Activated CD4-positive, alpha-beta T cell treated with anti-CD3 and anti-CD28 coated beads, Interleukin-2, amount 50 U/mL, for 48 hours (primary cell): ENCODE measurements at places on chromosomes 5 and 9.

- DNase-seq, result no peak
Measured at GRCh38 chr5:126965061-126965475, 65.3 kb downstream of the MARCHF3 start.

DNA sequence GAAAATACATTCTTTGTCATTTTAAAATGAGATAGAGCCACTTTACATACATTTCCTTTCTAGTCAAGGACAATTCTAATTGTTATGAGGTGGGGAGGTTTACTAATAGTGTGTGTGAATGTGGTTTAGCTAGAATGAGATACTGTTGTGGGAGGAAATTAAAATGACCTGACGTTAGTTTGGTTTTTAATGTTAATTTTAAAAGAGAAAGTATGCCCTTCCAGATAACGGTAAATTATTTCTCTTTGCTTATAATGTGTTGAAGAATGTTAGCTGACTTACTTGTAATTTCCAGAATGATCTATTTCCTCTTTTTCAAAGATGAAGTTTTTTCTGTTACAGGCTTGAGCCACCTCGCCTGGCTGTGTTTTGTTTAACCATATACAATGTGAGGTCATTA, 1.7 kb upstream of the TAF7 start:
- no peak for DNase-seq

DNA sequence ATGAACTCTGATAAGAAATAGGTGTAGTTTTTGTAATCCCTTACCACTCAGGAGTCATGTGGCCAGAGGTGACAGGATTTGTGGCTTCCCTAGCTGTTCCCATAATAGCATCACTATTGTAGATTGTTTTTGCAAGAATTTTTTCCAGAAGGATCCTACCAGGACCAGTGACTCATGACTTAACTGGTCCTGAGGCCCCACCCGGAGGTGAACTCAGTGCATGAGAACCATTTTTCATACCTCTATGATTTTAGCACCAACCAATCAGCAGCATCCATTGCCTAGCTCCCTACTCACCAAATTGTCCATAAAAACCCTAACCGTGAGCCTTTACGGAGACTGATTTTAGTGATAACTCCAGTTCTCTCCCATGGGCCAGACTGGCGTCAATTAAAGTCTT, 484.8 kb downstream of the PSAT1 start:
- DNase-seq, result no peak

- DNase-seq, result no peak
Measured at GRCh38 chr5:155676967-155677366, 650.0 kb upstream of the SGCD start.

- DNase-seq, result no peak
Measured at GRCh38 chr5:88671505-88672499, 211.2 kb downstream of the MEF2C start.

DNA sequence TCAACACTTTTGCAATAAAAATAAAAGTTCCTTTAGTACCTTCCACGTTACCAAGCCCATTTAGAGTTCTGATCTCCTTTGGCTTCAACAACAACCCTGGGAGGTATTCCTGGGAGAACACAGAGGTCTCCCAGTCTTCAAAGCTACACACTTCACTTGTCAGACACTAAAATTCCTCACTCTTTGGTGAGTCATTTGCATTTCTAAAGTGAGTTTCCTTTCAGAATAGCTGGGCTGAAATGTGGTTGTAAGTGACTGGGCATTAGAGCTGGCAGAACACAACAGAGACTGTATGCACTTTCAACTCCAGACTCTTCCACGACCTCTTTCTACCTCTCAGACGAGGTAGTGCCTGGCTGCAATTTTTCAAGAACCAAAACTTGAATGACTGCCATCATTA, 11.5 kb upstream of the F2RL1 start:
- DNase-seq, result no peak

GRCh38 chr9:5939530-5939929, 48.8 kb downstream of the MLANA start:
- DNase-seq, result no peak

- DNase-seq, result no peak
Measured at GRCh38 chr9:81211741-81212140, 477.6 kb downstream of the TLE1 start.

DNA sequence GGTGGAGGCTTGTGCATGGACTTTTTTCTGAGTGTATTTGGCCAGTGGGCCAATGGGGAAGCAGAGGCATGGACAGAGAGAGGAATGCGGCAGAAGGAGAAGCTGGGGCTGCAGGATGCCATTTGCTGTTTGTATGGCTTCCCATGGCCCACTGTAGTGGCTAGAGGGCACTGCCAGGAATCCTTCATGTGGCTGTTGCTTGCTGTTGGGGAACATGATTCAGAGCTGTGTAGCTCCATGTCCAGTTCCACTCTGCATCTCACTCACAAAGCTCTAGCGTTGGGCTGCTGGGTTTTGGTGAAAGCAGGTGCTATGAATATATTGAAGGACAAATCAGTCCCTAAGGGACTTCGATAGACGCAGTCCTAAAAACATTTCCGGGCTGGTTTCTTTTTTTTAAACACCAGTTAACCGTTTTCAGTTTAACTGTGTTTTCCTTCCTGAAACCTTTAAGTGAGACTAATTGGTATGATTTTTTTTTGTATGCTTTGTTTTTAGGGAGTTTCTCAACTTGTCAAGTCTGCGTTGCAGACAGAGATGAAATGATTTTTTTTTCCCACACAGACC, 51.3 kb downstream of the SLC22A5 start:
- DNase-seq, result peak; percentile 29

- DNase-seq, result no peak
Measured at GRCh38 chr9:80437825-80438224, 866.1 kb downstream of the TLE4 start.

DNA sequence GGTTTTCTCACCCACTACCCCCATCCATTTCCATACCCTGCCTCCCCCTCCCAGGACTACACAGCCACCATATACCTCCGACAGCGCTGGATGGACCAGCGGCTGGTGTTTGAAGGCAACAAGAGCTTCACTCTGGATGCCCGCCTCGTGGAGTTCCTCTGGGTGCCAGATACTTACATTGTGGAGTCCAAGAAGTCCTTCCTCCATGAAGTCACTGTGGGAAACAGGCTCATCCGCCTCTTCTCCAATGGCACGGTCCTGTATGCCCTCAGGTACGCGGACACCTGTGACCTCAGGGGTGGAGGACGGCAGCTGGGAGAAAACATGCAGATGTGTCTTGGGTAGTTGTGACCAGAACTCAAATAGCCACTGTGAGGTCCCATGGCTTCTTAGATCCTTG, 11.6 kb downstream of the GABRP start:
- DNase-seq, result no peak

- DNase-seq, result no peak
Measured at GRCh38 chr5:84961903-84962302, 577.2 kb upstream of the EDIL3 start.

GRCh38 chr9:83538172-83538889, at the start of gene FRMD3:
FRMD3 (minus strand) TSS chr9:83538401; CDS start chr9:83538231, 170 bp downstream.
- DNase-seq, result peak; percentile 57

DNA sequence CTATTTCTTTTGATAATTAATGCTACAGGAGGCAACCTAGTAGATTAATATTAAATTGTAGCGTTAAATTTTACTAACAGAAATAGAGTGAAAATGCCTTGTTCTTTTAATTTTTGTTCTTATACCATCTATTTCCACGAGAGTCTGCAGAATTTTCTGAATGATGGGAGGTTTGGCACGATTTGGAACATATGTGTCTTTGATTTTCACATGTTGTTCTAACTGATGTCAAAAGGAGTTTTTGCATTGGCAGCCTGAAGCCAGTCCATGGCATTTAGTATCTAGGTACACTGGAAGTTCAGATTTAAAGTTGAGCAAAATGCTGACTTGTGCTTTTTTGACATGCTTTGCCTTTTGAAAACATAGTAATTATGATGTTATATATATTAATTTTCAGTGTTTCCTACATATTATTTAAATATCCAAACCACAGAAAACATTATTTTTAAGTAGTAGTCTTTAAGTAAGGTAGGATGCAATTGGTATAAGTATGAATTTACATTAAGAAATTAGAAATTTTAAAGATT, 103.0 kb downstream of the PBX3 start:
- DNase-seq, result no peak
